ENCODE measurements at places on chromosomes 2 and 18.

GRCh38 chr2:24022324-24022974 is 12.6 kb downstream of the MFSD2B start:
- no peak for DNase-seq

- no peak for DNase-seq
Observed at GRCh38 chr2:30305235-30305634, 73.9 kb downstream of the LBH start.

DNA sequence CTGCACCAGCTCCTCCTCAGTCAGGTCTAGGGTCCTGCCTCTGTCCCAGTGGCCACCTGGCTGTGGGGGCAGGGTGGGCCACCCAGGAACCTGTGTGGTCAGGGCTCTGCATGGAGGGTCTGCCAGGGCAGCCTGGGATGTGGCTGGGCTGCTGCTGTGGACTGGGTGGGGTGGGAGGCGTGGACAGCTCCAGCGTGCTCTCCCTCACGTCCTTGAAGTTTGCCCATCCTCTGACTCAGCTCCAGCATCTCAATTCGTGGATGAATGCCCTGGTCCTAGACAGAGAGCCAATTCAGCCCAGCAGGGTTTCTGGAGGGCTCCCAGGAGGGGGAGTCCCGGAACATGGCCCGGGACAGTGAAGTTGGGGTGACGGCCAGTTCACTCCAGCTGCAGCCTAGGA is 64.3 kb upstream of the EPAS1 start:
- no peak for DNase-seq

DNA sequence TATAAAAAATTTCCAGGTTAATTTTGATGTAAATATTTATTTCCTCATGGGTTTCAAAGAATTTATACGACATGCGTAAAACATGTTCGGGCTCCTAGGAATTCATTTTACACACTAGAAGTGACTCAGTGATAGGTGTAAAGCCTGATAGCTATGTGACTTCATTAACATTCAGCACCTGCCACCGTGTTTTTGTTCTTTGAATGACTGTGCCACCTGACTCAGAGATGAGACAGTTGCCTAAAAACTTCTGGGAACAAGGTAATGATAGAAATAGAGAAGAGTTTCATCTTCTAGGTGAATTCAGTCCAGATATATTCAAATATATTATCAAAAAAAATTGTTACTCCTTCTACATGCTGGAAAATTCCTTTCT is 10.0 kb downstream of the IL1R2 start:
- DNase-seq, result no peak

- no peak for DNase-seq
Observed at GRCh38 chr2:224983712-224984554, 58.3 kb downstream of the DOCK10 start.

GRCh38 chr2:23286758-23287704 is 97.9 kb upstream of the KLHL29 start:
- no peak for DNase-seq

GRCh38 chr2:132740081-132740720 is 70.2 kb upstream of the LYPD1 start:
- DNase-seq, result no peak

DNA sequence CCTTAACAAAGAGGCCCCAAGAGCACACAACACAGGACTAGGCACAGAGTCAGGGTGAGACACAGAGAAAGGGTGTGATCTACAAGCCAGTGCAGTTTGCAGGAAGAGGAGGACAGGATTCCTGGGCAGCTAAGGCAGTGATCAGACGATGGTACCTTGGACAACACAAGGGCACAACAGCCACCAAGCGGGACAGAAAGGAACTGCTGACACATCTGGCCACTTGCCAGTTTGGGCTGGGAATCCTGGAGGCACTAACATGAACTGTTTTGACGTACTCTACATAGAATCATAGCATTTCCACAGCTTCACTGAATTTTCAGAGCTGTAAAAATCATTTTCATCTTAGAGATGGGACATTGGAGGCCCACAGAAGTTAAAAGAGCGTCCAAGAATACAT is 221.5 kb upstream of the SLC35G4 start:
- peak; percentile 38 for DNase-seq

DNA sequence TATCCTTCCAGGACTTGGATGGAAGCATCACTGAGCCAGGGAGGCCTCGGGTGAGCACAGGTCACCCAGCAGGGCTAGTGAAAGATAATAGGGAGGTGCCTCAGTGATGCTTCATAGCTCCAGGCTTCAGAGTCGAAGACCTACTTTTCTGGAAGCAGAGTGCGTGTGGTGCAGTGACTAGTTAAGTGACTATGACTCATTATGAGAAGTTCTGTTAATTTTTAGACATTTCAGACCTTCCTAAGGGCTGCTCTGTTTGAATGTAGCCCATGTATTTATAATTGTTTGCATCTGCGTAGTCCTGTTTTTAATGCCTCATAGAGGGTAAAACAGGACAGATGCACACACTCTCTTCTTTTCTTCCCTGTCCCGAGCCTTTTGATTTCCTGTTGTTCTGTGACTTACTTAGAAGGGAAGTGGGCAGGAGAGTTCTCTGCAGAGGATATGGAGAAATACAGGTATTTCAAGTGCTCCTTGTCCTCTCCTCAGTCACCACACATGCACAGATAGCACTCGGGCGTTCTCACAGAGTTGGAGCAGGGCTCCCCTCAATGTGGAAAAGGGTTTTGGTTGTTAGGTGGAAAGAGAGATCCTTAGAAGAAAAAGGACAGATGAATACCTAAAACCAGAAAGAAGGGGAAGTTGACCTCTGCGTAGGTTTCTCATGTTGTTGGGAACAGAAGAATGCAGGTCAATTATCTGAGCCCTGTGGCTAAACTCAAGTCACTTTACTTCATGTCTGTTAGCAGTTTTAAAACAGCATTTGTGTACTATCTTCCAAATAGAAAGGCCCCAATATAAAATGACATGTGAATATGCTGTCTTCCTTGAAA is 34.7 kb downstream of the RALB start:
- no peak for DNase-seq

- DNase-seq, result peak; percentile 11
Observed at GRCh38 chr2:53969968-53970723, 647 bp downstream of the PSME4 start.

GRCh38 chr2:2464643-2465042 is 133.6 kb upstream of the MYT1L start:
- DNase-seq, result no peak

GRCh38 chr2:126224776-126225175 is 431.2 kb upstream of the GYPC start:
- DNase-seq, result no peak

- DNase-seq, result no peak
Observed at GRCh38 chr2:199777916-199778315, 73.1 kb downstream of the FTCDNL1 start.

DNA sequence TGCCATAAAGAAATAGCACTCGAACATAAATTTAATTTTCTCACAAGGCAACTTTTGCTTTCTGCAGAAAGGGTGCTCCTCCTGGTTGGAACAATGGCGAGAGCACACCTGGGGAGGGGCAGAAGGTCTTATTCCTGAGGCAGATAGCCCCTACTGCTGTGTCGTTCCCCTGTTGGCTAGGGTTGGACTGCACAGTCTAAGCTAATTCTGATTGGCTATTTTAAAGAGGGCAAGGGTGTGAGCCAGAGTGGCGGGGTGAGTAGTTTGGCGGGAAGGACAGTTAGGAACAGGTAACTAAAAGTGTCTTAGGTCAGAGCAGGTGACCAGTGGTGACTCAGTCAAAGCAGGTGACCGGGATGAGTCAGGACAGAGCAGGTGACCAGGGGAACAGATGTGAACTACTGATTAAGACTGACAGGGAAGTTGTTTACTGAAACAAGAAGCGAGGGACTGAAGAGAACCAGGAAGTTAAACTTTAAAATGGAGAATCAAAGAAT is 49.7 kb upstream of the AGAP1 start:
- no peak for DNase-seq

DNA sequence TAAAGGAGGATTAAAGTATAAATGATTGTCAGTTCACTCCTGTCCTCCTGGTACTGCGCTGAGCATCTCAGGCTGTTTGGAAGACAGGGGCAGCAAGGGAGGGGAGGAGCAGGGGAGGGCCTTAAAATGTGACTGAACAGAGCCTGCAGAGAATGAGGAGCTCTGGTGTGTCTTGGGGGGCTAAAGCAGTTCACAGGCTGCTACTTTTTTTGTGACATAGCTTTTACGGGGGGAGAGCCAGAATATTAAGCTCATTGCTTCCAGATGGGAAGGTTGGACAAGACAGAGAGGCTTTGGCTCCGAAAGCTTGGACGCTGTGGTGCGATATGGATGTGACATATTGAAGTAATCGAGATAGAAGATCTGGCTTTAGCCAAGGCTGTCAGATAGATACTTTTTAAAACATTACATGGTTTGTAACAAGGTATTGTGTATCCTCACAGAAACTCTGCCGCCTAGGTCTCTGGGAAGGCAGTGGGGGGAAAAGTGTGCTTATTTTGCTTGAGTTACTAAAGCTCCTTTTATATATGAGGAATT is 40.5 kb downstream of the RDH14 start:
- no peak for DNase-seq

DNA sequence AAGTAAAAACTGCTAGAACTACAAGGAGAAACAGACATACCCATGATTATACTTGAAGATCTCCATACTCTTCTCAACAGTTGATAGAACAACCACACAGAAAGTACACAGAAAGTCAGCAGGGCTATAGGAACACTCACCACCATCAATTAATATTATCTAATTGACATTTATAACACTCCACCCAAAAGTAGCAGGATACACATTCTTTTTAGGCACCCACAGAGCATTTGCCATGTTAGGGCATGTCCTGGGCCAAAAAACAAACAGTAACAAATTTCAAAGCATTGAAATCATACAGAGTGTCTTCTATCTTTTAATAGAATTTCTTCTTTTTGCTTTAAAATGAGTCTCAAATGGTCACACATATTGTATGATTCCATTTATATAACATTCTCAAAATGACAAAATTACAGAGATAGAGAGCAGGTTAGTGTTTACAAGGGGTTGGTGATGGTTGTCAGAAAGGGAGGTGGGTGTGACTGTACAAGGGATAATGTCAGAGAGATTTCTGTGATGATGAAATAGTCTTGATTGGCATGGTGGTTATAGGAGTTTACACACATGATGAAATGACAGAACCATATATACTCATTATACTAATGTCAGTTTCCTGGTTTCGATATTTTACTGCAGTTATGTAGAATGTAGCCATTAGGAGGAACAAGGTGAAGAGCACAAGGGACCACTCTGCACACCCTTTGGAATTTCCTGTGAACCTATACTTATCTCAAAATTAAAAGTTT is 82.8 kb downstream of the NCK2 start:
- no peak for DNase-seq

- no peak for DNase-seq
Observed at GRCh38 chr2:72734432-72734831, 91.4 kb downstream of the EXOC6B start.

- DNase-seq, result no peak
Observed at GRCh38 chr2:190031969-190032618, 30.4 kb downstream of the MSTN start.

GRCh38 chr2:223613017-223613950 is 11.1 kb upstream of the SCG2 start:
- DNase-seq, result no peak
